ENCODE measurements at places on chromosomes 6 and 20.

DNA sequence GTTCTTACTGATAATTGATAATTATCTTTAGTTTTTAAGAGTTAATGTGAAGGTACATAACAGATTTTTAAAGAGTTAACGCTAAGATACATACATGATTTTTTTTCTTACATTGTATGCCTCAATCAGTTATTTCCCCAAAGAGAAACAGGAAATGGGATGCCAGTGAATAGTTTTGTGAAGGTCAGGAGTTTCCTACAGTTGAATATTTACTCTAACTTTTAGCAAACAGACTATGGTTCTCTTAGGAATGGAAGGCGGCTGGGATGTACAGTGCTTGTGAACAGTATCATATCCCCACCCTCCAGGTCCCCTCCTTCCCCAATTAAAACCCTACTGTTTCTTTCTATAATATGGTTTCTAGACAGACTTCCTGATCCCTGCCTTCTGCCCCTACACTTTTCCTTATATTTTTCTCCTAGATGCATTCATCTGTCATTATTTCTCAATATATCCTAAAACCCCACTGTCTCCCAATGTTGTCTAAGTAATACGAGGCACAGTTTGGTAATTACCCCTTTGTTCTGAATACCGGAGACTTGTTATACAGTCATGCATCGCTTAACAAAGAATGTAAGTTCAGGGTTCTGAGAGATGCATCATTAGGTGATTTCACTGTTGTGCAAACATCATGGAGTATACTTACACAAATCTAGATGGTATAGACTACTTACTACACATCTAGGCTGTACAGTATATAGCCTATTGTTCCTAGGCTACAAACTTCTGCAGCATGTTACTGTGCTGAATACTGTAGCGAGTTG is 29.2 kb downstream of the SLC35A1 start:
- no peak for DNase-seq

DNA sequence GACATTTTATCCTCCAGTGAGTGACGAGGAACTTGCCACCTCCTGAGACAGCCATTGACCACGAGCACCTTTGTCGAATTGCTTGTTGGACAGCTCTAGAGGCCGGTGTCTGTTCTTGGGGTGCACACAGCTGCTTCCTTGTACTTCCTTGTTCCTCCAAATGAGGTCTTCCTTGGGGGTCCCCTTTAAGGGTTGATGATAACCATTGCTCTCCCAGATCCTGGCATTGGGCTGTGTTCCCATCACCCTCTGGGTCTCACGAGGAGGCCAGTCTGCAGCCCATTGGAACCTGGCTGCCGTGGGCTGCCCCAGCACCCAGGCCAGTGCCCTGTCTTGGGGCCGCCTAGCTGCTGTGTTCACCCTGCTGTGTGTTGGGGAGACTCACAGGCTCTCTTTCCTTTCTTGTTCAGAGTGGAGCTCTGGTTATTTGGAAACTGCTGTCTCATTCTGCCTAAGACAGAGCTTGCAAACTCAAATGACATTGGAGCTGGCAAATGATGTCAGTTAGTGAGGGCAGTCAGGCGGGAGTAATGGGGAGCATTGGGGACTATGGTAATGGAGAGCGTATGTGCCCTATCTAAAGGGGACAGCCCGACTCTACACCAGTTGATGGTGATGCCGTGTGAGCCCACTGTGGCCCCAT is 25.7 kb downstream of the PPP1R16B start:
- DNase-seq, result no peak

GRCh38 chr6:138289739-138290138 is 71.4 kb upstream of the PBOV1 start:
- DNase-seq, result no peak

GRCh38 chr20:845941-846893 is 12.7 kb downstream of the FAM110A start:
- no peak for DNase-seq

GRCh38 chr6:83962582-83962981 is 71.0 kb upstream of the MRAP2 start:
- no peak for DNase-seq

- DNase-seq, result no peak
Observed at GRCh38 chr20:41119614-41120561, 17.5 kb upstream of the PLCG1 start.

GRCh38 chr20:56237335-56237734 is 11.2 kb upstream of the MC3R start:
- no peak for DNase-seq

GRCh38 chr6:110537208-110538123 is 61.1 kb upstream of the SLC22A16 start:
- DNase-seq, result no peak

GRCh38 chr20:8212286-8212685 is 80.2 kb downstream of the PLCB1 start:
- no peak for DNase-seq

GRCh38 chr6:137039010-137039409 is 5.8 kb downstream of the IL20RA start:
- no peak for DNase-seq

DNA sequence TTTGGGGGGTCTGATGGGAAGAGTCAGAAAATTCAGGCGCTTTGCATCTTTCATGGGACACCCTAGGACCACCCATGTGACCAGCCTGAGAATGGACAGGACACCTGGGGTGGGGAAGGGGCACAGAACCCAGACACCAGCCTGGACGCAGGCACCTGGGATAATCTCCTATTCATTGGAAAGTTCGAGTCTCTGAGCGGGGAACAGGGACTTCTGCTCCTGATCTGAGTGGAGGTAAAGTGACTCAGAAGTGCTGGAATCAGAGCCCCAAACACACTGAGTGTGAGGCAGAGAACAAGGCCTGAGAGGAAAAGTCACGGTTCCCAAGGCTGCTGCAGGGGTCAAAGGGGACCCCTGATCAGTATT is 1.4 kb downstream of the HLA-B start:
- no peak for DNase-seq

DNA sequence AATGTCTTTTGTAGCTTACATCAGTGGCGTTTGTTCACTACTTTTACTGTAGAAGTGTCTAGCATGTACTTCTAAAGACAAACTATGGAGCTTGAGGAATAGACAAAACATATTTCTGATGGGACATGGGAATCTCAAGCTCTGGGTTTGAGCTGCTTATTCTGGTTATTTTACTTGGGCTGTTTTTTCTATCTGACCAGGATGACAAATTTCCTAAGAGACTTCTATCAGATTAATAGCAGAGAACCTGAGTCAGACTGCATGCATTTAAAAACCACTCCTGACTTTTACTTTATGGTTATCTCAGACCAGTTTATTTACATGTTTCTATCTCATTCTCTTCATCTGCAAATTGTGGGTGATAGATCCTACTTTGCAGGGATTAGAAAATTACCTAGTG is 1282.3 kb upstream of the GJE1 start:
- no peak for DNase-seq

DNA sequence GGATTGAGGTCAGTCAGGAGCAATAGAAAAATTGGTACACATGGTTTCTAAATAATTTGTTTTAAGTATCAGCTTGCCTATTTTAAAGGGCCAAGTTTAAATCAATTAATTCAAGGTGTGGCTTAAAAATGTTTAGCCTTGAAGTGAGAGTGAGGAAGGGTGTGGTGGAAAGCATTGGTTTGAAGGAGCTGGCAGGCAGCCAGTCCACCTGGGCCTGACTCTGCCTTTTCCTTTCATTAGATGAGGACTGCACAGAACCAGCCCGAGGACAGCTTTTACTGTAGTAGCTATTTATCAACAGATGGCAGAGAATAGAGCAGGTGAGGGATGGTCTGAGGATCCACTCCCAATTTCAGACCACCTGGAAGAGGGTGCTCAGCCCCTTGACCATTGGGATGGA is 42.4 kb downstream of the DHX35 start:
- DNase-seq, result no peak

DNA sequence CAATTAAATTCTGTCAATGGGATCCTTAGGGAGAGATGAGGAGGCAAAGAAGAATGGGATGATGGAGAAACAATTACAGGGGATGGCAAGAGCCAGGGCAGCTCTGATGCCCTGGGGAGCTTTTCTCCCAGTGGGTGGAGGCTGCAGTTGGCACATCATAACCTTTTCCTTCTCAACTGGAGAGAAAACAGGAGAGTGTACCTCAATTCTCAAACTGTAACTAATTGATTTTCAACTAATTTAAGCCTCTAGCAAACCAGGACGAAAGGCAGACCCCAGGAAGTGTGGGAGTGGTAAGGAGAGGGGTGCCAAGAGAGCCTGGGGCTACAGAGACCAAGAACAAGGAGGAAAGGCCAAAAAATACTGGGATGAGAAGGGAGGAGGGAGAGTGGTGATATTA is 5.7 kb downstream of the BMP5 start:
- DNase-seq, result no peak

DNA sequence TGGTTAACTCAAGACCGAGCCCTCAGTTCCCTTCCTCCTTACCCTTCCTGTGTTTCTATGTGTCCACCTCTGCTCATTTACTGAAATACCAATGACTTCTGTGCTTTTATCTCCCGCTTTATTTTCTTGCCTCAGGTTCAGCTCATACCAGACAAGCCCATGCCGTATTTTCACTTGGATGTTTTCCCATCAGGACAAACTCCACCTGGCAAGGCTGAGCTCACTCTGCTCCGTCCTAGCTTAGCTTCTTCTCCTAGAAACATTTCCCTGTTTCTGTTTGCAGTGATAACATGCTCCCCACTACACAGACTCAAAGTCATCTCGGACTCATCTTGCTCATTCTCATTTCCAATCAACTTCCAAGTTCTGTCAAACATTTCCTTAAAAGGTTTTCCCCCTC is 56.9 kb upstream of the TFB1M start:
- DNase-seq, result no peak

DNA sequence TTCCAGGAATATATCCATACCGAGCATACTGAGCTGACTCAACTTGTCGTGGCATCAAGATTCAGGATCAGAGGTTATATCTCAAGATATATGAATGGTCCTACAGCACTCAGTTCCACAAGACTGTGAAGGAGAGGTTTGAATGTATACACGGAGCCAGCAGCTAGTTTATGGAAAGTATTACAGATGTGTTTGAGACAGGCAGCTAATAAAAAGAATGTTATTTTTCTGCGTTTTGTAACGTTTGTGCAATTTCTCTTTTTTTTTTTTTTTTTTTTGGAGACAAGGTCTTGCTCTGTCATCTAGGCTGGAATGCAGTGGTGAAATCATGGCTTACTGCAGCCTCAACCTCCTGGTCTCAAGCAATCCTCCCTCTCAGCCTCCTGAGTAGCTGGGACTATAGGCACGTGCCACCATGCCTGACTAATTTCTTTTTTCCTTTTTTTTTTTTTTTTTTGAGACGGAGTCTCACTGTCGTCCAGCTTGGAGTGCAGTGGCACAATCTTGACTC is 3.4 kb upstream of the FAM110A start:
- DNase-seq, result no peak

GRCh38 chr20:60271597-60271996 is 313.4 kb downstream of the CDH26 start:
- no peak for DNase-seq

DNA sequence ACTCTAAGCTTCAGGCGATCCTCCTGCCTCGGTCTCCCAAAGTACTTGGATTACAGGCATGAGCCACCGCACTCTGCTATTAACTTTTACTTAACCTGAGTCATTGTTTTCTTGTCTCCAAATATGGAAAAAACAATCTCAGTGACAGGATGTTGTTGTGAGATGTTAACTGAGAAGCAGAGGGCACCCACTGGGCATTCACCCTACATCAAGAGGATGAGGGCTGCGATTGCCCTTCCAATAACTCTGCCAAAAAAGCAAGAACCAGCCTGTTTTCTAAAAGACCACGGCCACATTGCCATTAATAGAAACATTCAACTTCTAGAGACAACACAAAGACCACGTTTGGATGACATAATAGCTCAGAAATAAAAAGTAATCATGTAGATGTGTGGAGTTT is 107.6 kb upstream of the SGK1 start:
- DNase-seq, result no peak

DNA sequence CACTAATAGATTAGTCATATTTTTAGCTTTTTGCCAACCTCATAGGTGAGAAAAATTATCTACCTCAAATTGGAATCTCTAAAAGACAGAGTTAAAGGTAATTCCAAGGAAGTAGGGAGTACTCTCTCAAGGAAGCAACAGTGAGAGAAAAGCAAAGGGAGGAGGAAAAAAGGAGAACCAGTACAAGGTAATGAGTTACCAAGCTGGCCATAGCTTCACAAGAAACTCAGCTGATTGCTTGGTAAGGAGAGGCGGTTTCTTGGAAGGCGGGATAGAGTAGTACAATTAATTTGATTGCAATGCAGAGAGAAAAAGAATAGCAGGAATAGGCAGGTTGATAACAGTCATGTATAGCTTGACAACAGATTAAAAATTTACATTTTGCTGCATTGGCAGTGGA is 137.6 kb downstream of the PHF3 start:
- DNase-seq, result no peak

DNA sequence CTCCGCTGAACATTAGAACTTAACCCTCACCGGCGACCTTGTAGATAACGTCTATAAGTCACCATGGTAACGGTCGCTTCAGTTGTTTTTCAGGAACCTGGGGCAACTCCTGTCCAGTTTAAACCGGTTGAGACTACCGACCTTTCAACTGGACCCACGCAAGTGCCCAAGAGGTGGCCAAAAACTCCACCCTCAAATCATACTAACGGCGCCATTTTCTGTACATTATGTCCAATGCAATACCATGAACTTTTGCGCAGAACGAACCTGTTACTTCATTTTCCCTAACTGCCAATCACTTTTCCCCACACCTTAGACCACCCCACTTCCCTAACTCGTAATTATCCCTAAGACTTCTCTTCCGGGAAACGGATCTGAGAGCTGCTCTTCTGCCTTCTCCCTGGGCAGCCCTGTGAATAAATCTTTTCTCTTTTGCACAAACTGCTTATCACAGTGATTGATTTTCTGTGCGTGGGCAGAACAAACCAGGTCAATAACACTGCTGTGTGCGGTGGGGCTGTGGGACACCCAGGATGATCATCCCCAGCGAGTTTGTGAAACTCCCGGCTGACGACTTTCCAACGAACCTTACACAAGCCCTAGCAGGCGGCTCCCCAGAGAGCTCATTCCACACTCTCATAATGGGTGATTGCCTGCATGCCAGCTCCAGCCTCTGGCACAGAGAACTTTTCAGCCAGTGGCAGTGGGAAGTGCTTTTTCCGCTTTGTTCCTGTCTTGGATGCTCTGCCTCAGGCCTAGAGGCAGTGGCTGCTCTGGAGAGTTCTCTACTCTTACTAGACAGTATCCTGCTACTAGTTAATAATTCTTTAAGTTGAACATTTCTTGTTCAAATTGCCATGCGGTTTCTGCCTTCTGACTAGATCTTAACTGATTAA is 28.6 kb downstream of the GPX5 start:
- no peak for DNase-seq

DNA sequence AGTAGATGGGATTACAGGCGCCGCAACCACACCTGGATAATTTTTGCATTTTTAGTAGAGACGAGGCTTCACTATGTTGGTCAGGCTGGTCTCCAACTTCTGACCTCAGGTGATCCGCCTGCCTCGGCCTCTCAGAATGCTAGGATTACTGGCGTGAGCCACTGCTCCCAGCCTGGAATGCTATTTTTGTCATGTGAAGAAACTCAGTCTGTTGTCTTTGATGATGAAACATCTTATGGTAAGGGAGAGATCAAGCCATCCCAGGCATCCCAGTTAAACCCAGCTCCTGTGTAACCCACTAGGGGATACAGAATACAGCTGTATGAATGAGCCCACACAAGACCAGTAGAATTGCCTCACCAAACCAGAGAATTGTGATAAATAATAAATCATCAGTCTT is 83.6 kb upstream of the RBM24 start:
- DNase-seq, result no peak

GRCh38 chr6:11270030-11271027 is 37.9 kb upstream of the NEDD9 start:
- DNase-seq, result no peak

All from activated T-helper 1 cell treated with anti-CD3 and anti-CD28 coated beads, Interleukin-12 subunit alpha, Interleukin-12 subunit beta, Interleukin-2, Interleukin-4 antibody, amounts not matched to agents 30 ng/mL and 10 ng/mL and 1 ng/mL, durations not matched to agents 14 hours and 24 hours and 36 hours (primary cell).